ENCODE measurements at places on chromosomes 5 and 9.
A peak's percentile ranks its signal among the peaks of the same experiment; 100 is the strongest.

DNA sequence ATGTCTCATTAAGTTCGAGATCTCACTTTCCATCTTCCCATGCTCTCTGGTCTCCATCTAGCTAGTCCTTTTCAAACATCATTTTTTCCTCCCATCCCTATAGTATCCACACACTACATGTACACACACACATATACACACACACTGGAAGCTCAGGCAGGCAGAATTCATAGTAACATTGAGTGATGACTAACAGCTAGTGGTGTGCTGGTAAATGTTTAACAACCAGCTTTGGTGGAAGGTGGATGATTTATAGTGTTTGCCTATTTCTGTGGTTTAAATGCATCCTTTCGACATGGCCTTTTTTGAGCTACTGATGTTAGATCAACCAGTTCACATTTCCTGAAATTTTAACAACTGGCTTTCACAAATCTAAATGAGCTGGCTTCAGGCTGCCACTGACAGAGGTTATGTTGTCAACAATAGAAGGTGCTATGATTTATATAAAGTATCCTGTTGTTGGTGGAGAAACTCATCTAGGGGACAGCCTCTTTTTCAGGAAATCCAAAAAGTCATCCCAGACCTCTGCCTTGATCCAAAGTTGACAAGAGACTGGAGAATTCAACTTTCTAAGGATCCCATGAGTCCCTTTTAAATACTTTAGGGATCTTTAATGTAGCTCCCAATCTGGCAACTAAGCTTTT is 117.8 kb downstream of the CCDC192 start:
- no peak for DNase-seq

- DNase-seq, result no peak
Observed at GRCh38 chr9:77649109-77649812, 1.1 kb upstream of the GNA14 start.

- DNase-seq, result no peak
Observed at GRCh38 chr5:109567374-109568044, 122.2 kb upstream of the MAN2A1 start.

GRCh38 chr5:76145945-76146344 is 62.8 kb downstream of the SV2C start:
- peak; percentile 30 for DNase-seq

- no peak for DNase-seq
Observed at GRCh38 chr5:179780362-179780761, 13.4 kb upstream of the LTC4S start.

DNA sequence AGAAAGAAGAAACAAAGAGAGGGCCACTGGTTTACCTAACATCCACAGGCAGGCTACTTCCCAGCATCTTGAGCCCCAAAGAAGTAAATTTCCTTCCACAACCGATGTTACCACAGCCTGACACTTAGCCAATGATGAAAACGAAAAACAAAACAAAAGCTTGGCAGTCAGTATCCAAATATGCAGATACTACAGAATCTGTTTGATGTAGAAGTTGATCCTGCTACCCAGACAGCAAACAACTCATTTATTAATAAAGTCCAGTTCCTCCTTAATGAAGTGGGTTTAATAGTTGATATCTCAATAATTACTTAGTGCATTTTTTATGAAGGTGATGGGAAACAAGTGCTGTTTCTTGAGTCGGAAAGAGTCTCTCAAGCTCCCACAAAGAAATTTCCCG is 67.1 kb upstream of the GABRP start:
- no peak for DNase-seq

GRCh38 chr5:184471-184870 is 6.8 kb upstream of the LRRC14B start:
- DNase-seq, result no peak

DNA sequence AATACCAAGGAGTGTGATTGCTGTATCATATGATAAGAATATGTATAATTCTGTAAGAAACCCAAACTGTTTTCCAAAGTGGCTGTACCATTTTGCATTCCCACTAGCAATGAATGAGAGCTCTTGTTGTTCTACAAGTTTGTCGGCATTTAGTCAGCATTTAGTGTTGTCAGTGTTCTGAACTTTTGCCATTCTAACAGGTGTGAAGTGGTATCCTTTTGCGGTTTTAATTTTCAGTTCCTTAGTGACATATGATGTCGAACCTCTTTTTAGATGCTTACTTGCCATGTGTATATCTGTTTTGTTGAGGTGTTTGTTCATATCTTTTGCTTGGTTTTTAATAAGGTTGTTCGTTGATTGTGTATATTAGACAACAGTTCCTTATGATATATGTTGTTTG is 296.3 kb upstream of the IZUMO3 start:
- no peak for DNase-seq

- no peak for DNase-seq
Observed at GRCh38 chr9:120032639-120033038, 547.3 kb downstream of the CDK5RAP2 start.

DNA sequence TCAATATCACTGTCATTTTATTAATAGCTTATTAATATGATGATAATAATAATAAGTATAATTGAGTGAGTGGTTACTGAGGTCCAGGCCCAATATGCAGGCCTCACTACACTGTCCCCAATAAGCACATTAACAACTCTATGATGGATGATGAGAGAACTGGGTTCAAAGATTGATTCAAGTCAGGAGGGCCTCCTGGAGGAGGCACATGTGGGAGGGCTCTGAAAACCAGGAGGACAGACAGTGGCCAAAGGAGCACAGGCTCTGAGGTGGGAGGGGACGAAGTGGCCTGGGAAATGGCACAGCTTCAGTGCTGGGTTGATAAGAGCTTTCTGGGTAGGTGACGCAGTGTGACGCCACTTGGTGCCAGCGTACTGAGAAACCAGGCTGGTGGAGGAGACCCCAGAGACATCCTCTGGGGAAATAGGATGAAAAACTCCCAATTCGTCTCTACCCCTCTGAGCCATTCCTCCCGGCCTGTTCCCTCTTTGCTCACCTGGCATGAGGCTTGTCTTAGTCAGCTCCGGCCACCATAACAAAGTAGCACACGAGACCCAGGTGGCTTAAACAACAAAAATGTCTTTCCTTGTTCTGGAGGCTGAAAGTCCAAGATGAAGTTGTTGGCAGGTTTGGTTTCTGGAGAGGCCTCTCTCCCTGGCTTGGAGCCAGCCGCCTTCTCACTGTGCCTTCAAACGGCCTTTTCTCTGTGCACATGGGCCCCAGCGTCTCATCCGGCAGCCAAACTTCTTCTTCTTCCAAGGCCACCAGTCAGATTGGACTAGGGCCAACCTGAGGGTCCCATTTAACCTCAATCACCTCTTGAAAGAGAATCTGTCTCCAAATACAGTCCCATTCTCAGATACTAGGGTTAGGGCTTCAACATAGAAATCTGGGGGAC is 31.6 kb downstream of the NTNG2 start:
- no peak for DNase-seq

GRCh38 chr9:97900738-97901565 is 21.3 kb downstream of the TRMO start:
- DNase-seq, result peak; percentile 48

GRCh38 chr5:136132557-136133221 is at the start of gene SMAD5:
SMAD5 (plus strand) TSS chr5:136132845; CDS start chr5:136153761, 20,916 bp downstream.
- peak; percentile 97 for DNase-seq

- DNase-seq, result no peak
Observed at GRCh38 chr5:179397516-179397915, 52.3 kb upstream of the ADAMTS2 start.

GRCh38 chr9:86734771-86735170 is 212.5 kb downstream of the GAS1 start:
- DNase-seq, result no peak

- no peak for DNase-seq
Observed at GRCh38 chr5:123907349-123907748, 395.4 kb downstream of the CSNK1G3 start.

DNA sequence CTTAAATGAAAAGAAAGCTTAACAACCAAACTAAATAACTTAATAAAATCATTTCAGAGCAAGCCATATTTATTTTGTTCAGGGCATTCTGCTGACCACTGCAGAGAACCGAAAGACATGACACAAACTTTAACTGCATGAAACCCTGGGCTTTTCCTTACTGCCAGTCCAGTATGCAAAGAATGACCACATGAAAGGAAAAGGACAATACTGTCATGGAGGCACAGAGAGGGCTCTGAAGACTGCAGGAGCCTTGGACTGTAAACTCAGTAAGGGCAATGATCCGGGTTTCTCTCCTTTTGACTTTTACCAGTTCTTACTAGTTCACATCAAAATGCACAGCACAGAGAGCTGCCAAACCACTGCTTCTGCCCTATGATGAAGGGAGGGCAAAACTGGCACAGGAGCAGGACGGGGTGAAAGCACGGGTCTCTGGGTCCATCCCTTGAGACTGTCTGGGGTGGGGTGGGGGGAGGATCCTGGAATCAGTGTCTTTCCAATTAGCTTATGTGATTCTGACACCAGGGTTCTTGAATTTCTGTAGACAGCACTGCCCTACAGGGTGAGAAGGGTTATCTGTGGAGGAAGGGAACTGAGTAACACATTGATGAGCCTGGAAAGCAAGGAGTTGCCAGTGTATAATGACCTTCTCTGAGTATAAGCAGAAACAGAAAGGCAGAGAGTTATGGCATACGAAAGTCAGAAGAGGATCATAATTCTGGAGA is 44.7 kb downstream of the RNF130 start:
- no peak for DNase-seq

DNA sequence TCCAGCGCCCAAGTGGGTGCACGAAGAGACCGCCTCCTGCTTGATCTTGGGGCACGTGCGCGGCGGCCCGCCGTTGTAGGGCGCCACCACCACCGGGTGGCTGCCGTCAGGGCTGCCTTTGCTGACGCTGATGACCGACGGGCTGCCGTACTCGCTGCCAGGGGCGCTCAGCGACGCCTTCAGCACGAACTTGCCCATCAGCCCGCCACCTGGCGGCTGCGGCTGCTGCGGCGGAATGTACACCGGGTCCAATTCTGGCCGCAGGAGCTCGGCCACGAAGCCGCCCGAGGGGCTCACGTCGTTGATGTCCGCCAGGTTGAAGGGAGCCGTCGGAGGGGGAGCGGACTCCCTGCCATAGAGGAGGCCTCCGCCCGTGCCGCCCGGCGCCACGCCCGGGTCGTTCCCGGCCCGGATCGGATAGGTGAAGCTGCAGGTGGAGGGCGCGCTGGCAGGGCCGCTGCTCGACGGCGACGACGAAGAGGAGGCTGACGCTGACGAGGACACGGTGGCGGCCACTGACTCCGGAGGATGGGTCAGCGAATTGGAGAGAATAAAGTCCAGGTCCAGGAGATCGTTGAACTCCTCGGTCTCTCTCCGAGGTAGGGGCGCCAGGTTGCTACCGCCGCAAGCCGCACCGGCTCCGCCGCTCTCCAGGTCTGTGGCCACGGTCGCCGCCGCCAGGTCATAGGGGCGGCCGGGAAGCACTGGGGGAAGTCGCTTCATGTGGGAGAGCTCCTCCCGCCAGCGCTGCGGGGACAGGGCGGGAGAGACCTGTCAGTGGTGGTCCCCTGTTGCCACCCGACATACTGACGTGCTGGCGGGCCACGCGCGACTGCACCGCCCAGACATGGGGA is 1.8 kb downstream of the KLF4 start:
- DNase-seq, result no peak

DNA sequence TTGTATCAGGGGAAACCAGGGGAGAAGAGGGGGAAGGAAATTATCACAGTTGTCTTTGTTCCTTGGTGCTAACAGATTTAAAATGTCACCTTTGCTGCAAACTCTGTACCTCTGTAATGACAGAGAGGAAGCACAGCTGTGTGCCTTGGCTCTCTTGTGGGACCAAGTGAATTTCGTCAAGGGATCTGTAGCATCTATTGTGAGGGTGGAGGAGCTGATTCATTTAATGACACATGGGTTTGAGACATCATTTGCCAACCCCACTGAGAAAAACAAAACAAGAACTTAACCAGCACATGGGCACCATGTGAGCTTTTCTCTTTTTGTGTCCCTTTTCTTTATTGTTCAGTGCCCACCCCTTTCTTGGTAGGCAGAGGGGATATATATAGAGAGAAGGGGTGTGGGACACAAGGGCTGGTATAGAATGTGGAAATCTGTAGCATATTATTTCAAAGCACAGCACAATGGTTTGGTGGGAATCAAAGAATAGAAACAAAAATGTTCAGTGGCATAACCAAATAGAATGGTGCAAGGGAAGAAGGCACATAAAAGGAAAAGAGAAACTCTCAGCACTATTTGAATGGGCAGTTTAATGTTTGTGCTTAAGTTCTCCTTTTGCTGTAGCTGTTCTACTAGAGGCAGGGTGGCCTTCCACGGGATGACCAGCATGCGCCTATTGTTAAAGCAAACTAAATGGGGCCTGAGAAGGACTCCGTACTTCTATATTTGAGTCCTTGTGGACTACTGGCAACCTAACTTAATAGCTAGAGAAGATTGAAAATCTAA is 63.3 kb downstream of the LIX1 start:
- DNase-seq, result no peak

GRCh38 chr9:98495530-98495929 is 213.2 kb downstream of the GABBR2 start:
- no peak for DNase-seq

DNA sequence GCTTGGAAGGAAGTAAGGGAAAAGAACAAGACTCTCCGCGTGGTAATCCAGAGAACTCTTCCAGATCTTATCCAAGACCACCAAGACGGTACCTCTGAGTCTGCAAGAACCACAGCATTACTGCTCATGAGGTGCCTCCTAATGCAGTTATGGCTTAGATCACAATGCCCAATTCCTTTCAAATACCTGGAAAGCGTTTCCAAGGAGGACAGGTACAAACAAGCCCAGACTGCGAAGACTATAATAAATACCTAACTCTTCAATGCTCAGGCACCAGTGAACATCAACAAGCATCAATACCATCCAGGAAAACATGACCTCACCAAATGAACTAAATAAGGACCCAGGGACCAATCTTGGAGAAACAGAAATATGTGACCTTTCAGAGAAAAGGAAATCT is 325.5 kb downstream of the CWC27 start:
- DNase-seq, result no peak

DNA sequence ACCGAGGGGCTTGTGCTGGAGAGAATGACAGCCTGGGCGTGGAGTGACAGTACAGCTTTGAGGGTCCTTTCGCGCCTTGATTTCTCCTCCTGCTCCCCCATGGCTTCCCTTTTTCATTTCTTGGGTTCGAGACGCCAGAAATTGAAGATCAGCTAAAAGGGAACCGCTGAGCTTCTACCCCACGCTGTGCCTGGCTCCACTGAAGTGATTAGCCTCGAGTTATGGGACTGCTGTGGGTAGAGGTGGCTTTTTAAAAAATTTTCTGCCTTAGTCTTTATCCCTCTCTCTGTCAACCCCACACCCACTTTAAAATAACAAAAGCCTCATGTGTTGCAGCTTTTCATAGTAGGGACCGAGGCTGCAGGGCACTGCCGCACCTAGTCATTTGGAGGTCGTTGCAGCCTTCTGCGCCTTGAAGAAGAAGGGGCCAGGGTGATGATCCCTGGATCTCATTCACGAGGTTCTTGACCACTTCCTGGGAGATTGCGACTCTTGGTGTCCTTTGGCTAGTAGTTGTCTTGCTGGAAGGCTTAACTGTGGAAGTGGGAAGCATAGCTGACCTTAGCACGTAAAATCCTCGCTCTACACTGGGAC is 603 bp downstream of the PPIP5K2 start:
- peak; percentile 9 for DNase-seq

GRCh38 chr5:151285683-151286082 is 17.9 kb downstream of the SLC36A3 start:
- peak; percentile 69 for DNase-seq

GRCh38 chr5:31090467-31090866 is 103.0 kb upstream of the CDH6 start:
- no peak for DNase-seq

- DNase-seq, result peak; percentile 65
Observed at GRCh38 chr9:133250741-133251170, 24.2 kb downstream of the ABO start.
